ENCODE measurements at places on chromosomes 12 and 14.
A peak's percentile ranks its signal among the peaks of the same experiment; 100 is the strongest.

DNA sequence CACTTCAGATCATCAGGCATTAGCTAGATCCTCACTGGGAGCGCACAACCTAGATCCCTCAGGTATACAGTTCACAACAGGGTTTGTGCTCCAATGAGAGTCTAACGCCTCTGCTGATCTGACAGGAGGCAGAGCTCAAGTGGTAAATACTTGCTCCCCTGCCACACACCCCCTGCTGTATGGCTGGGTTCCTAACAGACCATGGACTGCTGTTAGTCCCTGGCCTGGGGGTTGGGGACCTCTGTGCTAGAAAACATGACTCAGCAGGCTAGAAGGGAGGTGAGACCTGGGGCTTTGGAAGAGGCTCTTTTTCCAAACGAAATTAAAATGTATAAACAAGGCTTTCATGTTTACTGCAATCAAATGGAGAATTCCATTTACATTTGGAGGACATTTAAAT lies 691.1 kb downstream of the FLRT2 start:
- no peak for DNase-seq

- DNase-seq, result peak; percentile 57
These were observed 2.3 kb upstream of the NOP2 start for GRCh38 chr12:6570264-6570887.

GRCh38 chr12:49342914-49343731 lies 3.6 kb upstream of the DNAJC22 start:
- DNase-seq, result no peak

- DNase-seq, result peak; percentile 69
These were observed 95.5 kb upstream of the ETV6 start for GRCh38 chr12:11553871-11554533.

DNA sequence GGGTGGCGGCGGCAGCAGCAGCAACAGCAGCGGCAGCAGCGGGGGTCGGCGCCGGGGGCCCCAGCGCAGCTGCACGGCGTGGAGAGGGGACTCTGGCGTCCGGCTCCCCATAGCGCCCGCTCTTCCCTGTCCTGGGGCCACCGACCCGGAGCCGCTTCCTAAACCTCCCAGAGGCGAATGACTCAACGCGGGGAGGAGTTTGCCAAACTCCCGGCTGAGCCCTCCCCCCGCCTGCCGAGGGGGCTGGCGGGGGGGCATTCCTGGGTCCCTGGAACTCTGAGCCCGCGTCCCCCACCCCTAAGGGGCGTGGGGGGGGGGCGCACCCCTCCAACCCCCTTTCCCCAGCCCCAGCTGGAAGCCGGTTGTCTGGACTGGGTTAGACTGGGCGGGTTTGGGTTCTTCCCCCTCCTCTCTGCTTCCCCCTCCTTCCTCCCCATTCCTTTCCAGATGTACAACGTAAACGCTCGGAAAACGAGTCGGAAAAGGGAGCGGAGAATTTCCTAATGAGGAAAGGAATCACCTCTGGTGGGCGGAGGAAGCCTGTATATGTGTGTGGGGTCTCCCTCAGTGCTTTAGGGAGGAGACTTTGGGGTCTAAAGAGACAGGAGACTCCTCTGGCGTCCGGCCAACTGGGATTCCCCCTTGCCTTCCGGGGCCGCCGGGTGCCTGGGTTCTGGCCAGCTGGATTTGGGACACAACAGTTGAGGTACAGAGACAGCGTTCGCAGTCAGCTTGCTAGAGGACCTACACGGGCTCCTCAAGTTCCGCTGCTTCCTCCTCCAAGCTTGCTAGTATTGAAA lies at the start of gene ITGA5:
Gene ITGA5 (minus strand): TSS at position 179 of the 800 bp plus-strand sequence. CDS start 68 bp downstream, at position 111.
- peak; percentile 50 for DNase-seq

DNA sequence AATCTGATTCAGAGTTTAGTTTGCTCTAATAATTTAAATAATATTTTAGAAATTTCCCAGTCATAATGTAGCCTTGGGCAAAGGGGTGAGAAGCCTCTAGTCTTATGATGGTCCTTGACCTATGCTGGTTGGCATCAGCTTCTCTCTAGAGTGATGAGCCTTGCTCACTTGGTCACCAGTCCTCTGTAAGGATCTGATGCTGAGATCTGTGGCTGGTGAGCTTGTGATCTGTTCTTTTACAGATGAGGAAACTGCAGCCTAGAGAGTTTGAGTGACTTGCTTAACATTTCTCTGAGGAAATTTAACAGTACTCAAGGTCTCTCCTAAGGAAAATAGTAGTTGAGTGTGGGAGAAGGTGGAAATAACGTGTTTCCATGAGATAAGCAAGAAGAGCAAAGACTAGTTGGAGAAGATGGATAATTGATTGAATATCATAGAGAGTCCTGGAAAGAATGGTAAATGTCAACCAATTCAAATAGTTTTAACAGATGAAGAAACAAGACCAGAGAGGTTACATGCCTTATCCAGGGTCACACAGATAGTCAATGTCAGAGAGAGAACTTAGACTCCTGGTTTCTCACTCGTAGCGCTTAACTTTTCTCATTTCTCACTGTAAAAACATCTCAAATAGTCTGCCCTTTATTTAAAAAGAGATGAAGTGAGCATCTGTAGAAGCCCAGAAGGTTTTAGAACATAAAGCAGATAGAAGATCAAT lies 89.7 kb upstream of the ETV6 start:
- no peak for DNase-seq

- no peak for DNase-seq
These were observed 462.3 kb downstream of the EGLN3 start for GRCh38 chr14:33488582-33488981.

GRCh38 chr14:37482428-37482827 lies 112.6 kb downstream of the FOXA1 start:
- DNase-seq, result no peak

- no peak for DNase-seq
These were observed 181.7 kb downstream of the ADAMTS20 start for GRCh38 chr12:43370263-43370662.

GRCh38 chr14:29310757-29311156 lies 544.2 kb downstream of the FOXG1 start:
- no peak for DNase-seq

DNA sequence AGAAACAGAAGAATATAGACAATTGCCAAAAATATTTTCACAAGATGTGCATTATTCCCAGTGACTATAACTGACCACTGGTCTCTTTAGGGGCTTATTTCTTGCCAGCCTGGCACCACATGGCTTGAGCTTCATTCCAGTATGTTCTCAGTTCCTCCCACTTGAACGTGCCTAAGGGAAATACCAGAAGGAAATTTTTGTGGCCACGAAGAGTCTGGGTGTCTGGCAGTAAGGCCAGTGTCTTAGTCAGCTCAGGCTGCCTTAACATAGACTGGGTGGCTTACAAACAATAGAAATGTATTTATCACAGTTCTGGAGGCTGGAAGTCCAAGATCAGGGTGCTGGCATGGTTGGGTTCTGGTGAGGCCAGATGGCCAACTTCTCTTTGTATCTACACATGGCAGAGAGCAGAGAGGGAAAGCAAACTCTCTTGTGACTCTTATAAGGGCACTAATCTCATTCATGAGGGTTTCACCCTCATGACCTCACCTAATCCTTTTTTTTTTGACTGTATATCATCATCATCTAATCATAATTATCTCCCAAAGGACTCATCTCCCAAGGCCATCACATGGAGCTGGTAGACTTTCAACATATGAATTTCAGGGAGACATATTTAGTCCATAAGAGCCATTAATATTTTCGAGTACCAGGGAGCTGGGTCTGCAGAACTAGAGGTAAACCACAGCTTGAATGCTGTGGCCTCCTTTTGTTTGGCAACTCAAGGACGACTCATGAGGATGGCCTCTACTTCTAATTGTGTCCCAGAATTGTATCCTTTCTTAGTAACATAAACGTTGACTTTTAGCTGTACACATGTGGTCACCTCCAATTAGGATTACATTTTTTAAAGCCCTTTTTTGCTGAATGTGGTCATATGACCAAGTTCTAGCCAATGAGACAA lies 5.1 kb upstream of the SMOC1 start:
- DNase-seq, result no peak

GRCh38 chr14:89794096-89794495 lies 160.4 kb downstream of the EFCAB11 start:
- no peak for DNase-seq

- peak; percentile 8 for DNase-seq
These were observed 289.2 kb downstream of the ADGRD1 start for GRCh38 chr12:131242741-131243496.

DNA sequence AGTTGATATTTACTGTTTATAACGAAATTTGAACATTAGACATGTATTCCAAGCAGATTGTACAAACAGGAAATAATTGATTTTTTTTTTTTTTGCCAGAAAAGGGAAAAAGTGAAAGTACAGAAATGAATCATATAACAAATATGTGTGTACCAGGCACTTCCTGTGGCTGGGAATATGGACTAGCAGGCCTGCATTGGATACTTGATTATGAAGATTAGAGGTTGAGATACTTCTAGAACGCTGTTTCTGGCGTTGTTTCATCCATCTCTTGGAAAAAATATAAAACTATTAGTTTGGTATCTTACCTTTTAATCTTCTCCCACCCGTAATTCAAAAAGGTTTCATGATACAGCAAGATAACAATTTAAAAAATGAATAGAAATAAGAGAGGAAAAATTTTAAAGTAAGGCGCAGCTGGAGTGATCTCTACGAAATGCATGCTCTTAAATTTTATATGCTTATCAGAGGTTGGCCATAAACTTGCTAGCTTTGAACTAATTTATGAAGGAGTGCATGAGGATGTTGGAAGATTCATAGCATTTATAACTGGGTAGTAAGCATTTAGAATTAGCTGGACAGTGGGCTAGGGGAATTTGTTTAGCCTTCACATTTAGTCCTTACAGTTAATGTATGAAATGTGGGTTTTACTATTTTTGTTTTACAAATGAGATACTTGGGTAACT lies 90.8 kb downstream of the AEBP2 start:
- no peak for DNase-seq

DNA sequence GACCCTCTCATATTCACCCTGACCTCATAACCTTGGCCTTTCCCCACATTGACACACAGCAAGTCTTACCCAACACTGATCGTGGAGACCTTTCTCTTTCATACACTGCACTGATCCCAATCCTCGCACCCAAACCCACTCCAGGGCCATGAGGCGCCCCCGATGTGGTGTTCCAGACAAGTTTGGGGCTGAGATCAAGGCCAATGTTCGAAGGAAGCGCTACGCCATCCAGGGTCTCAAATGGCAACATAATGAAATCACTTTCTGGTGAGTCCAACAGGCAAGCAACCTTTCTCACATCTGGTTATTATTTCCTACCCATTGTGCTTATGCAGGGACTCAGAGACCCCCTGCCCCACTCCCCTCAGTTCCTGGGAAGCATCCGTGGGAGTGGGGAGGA lies 5.4 kb downstream of the MMP14 start:
- DNase-seq, result no peak

DNA sequence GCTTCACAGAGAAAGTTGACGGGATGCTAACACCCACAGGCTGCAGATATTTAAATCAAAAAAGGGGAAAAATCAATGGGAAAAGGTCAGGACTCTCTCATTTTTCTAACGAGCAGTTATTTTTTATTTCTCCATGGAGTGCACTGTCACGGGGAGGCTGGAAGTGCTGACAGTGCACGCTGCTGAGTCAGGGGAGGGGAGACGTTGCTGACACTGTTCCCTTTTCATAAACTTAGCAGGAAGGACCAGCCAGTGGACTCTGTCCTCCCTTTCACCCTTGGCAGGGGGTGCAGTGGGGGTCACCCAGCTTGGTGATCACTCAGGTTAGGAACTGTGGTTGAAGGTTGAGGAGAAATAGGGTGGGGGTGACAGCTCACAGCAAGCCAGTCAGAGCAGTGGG lies 65.6 kb upstream of the FUT8 start:
- DNase-seq, result no peak

GRCh38 chr14:21093769-21094681 lies 4.4 kb downstream of the ZNF219 start:
- no peak for DNase-seq

DNA sequence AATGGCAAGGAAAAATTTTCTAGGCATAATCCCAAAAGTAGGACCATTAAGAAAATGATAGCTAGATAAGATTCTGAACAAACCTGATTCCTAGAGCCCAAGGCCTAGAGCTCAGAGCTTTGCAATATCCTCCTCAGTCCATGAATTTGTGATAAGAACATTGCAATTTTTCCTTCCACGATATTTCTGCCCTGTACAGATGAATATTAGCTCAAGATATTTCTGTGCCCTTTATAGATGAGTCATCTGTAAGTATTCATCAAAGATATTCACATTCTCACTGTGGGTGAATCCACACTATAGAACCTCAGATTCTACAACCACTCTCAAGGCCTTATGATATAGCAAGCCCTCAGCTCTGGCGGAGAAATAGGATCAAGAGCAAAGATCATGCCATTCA lies 37.5 kb downstream of the EAPP start:
- no peak for DNase-seq

DNA sequence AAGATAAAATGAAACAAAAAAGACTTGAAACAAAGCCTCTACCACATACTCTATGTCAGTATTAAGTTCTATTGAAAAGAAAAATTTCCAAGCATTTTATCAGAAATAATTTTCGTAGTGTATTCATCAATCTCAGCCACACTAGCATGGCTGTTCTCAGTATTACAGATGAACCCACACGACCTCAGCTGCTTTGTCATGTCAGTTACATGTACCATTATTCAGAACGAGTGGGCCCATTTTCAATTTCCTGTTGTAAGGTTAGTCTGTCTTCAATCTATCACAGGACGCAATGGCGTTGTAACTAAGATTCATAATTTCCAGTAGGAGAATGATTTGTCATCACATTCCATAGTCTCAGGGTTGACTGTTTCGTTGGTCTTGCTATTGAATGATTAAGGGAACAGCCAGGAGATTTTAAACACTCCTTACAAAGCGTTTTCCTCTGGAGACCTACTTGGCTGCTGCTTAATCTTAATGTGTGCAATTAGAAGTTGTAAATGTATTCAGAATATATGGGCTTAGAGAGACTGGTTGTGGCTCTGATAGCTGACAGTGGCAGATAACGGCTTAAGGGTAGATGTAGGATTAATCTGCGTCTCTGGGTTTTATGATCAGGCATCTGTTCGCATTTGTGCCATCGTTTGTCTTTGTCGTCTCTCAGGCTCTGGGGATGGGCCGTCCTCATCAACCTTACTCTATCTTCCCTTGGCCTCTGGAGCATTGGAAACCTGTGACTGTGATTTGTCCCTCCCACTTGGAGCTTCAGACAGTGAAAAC lies 65.4 kb downstream of the GLT1D1 start:
- DNase-seq, result no peak

GRCh38 chr14:22837750-22838538 lies 1.6 kb downstream of the MMP14 start:
- DNase-seq, result no peak

- no peak for DNase-seq
These were observed 47.6 kb upstream of the RD3L start for GRCh38 chr14:103989964-103990363.
